Kidney tubule cell (primary cell): ENCODE measurements at places on chromosomes 1 and 21.
A peak's percentile ranks its signal among the peaks of the same experiment; 100 is the strongest.

DNA sequence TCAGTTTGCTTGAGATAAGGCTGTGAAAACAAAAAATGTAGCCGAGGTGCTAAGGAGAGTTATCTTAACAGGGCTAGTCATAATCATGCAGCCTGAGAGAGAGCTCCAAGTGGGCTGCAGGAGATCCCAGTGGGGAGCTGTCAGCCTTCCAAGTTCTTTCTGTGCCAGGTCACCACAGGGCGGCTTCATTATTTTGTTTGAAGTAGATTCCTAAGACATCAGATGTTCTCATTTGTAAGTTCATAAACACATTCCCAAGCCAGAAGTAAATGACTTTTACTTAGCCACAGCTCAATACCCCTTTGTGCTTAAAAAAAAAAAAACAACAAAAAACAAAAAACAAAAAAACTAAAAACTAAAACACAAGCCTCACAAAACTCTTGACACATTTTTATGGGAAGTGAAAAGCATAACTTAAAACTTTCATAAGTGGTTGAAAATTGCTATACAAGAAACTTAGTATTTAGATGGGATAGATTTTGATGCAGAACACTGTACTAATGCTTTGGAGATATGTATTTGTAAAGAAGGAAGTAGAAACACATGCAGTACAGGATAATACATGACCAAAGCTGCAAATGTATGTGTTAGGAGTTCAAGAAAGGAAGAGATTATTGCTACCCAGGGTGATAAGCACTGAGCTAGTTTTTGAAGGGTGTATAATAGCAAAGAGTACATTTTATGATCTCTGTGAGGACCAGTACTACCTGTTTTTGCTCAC, 8.6 kb downstream of the CDC14A start:
- peak; percentile 25 for DNase-seq

GRCh38 chr1:53174971-53175913, 21.4 kb upstream of the CPT2 start:
- no peak for DNase-seq

DNA sequence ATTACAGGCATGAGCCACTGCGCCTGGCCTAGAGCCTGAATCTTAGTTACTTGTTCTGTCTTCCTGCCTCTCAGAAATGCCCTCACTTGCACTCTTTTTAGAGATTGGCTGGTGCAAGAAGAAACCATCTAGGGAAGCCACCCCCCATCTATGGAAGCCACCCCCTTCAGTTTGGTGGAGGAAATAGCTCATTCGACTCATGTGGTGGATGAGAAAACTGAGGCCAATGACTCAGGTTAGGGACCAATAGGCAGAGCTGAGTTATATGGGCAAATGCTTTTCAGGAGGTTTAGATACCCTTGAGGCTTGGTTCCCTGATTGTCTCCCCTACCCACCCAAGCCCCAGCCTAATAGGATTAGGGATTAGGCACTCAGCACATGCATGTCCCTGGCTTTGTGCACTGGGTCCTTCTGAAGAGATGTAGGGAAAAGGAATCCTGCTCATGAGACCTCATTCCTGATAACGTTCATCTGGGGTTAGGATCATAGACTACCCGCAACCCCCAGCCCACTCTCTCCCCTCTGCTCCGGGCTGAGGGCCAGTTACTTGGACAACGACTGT, 77.1 kb downstream of the PAX7 start:
- DNase-seq = no peak

- DNase-seq = peak; percentile 12
These were observed 244.9 kb downstream of the ZNF648 start for GRCh38 chr1:181816608-181817007.

DNA sequence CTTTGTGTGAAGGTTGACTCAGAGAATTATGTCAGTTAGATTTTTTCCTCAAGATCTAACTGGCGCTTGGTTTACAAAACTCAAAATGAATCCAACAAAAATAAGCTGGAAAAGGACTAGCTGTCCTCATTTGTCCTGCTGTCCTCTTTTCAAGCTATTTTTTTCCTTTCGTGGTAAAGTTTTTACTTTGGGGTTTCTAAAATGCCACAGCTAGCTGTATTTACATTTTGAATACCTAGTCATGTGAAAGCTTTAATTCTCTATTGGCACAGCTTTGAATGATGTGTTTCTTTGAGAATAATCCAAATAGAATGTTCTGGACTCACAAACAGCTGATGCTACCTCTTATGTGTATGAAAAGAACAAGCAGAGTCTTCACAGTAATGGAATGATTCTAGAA, 673.6 kb upstream of the NR5A2 start:
- no peak for DNase-seq

DNA sequence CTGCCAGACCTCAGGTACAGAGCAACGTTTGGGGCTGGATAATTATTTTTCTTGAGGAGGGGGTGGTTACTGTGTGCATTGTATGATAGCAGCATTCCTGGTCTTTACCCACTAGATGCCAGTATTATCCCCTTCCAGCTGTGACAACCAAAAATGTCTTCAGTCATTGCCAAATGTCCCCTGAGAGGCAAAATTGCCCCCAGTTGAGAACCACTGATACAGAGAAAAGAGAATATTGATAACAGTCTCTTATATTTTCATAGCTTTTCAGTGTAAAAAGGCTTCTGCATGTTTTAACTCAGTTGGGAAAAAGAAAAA, 51.8 kb upstream of the SYT14 start:
- peak; percentile 29 for DNase-seq

GRCh38 chr1:145858238-145858900, 512 bp downstream of the PIAS3 start:
- peak; percentile 36 for DNase-seq

DNA sequence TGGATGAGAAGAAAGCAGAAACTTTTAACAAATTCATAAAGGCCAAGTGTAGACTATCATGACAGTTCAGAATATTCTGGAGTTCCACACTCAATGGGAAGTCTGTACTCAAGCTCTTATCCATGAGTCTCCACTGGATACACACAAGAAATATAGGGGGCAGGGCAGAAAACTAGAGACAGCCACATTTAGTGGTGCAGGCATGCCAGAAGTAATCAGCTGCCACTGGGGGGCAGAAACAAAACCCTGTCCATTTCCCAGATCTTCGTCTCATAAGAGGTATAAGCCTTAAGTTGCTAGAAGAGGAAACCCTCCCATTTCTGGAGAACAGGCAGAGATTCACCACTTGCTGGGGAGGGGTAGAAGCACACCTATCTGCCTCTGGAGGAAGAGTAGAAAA, 166.8 kb upstream of the GALNT2 start:
- no peak for DNase-seq

GRCh38 chr1:19222573-19222972, 12.5 kb upstream of the UBR4 start:
- no peak for DNase-seq

DNA sequence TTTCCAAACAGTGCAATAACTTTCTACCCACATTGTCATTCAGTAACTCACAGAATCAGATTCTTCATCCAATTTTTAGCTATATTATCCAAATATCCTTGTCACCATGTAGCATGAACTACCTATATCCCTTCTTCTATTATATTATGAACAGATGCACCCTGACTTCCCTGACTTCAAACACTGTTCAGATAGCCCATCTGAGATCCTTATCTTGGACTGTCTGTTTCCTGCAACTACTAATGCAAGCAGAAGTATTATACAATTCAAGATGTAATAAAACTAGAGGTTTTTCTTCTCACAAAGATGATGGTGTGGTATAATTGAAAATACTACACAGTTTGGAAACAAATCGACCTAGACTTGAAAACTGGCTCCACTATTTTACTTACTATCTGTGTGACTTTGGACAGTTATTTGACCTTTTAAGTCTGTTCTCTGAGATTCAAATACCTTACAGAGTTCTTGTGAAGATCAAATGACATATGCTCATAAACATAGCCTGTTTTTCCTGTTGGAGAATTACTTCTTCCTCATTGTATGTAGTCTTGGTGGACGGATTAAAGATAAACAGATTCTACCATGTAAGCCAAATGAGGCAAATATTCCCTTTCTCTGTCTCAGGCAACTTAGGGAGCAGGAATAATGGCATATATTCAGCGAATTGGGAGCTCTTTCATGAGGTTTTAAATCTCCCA, 407.9 kb upstream of the ZRANB2 start:
- no peak for DNase-seq

DNA sequence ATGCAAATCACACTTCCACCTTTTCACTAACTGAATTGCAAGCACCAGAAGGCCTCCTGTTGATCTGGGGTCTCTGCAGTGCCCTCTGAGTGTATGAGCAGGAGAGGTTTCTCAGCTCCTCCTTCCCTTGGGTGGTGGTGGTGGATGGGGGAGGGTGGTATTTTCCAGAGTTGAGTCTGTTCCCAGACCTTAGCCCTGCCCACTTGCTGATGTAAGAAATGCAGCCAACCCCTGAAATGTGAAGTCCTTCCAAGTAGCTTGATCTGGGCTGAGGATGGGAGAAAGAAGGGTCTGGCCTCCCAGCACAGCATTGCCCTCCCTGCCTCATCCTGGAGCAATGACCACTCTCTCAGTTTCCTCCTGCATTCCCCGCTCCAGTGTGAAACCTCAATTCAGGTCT, 6.3 kb upstream of the FOXD2 start:
- DNase-seq = peak; percentile 29

GRCh38 chr1:40909281-40909680, 47.1 kb upstream of the CITED4 start:
- no peak for DNase-seq

DNA sequence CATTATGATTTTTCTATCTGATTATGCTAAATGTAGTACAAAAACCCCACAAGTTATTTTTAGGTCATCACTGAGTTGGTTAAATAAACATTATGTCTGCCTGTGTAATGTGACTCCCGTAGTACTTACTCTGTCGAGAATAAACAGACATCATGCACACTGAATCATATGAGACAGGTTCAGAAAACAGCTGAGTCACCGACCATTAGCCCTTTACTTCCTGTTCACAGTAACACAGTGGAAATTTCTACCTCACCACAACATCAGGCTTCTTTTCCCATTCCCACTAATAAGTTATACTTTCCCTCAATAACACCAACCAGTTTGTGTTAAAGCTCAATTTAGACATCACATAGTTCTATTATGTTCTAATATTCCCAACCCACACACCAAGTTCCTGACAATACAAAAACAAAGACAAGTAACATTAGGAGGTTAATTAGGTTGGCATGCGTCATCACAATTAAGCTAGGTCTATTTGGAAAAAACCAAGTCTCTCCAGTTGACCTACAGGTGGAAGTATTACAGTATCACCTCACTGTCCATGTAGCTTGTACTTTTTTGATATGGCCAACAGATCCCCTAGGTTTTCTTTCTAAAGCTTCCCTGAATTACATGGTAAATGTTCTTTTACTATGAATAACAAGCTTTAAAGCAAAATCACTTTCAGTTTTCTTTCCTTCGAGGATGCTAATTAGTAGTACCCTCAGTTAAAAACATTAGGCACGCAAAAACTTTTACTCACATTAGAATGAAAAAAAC, 154.2 kb downstream of the EIF4G3 start:
- DNase-seq = peak; percentile 98

DNA sequence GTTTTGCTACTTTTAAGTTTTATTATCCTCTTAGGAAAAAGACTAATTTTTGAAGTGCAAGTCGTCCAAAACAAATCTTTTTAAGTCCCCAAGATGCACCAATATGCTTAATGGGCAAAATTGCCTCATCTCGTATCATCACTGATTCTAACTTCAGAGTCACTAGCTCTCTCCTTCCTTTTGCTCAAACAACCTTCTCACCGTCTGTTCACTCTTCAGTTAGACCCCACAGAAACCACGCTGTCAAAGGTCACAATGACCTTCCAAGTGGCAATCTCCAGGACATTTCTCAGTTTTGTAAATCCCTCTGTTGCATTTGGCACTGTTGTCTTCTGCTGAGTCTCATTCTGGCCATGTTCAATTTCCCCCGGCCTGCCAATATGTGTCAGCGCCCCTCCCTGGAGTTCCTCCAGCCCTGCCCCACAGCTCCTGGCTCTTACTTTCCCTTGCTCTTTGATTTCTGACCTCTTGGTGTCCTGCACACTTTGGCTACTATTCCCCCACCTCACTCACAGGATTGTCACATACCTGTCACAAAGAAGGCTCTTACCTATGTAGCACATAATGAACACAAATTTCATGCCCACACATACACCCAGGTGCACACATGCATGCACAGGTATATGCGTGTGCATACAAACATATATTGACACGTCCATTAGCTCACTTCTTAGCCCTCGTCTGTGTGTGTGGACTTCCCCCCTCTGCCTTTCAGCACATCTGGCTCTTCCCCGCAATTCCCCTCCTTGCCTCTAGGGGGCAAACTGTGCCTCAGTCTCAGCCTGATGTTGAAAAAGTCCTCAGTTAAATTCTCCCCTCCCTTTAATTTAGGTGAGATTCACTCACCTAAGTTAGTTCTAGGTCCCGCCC, 354.0 kb upstream of the DUSP10 start:
- peak; percentile 37 for DNase-seq

DNA sequence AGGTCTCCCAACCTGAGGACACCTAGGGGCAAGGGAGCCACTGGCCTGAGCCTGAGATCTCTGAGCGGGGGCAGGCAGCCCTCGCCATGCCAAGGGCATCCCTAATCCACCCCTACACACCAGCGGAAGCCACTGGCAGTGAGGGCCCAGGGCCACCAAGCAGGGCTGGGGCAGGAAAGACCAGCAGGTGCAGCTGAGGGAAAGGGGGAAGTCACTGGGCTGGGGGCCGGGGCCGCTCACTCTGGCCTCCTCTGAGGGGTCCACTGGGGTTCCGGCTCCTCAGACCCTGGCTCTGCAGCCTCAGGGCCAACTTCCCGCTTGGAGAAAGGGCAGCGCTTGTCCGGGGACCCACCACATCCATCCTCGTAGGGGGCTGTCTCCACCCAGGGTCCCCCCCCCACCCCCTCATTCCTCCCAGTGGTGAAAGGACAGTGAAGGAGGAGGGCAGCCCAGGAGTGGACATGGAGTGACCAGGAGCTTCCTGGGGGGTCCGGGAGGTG, 42.5 kb upstream of the ACTRT2 start:
- DNase-seq = no peak

DNA sequence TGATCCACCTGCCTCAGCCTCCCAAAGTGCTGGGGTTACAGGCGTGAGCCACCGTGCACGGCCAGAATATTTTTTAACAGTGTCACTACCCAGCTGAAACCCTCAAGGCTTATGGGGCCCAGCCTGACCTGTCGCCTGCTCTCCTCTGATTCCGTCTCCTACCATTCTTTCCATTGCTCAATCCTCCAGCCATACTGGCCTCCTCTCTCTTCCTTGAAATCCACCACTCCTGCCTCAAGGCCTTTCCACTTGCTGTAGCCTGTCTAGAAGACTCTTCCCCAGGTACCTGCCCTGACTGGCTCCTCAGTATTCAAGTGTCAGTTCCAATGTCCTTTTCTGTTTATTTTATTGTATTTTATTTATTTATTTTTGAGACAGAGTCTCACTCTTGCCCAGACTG, 53.9 kb downstream of the YARS1 start:
- DNase-seq = no peak

DNA sequence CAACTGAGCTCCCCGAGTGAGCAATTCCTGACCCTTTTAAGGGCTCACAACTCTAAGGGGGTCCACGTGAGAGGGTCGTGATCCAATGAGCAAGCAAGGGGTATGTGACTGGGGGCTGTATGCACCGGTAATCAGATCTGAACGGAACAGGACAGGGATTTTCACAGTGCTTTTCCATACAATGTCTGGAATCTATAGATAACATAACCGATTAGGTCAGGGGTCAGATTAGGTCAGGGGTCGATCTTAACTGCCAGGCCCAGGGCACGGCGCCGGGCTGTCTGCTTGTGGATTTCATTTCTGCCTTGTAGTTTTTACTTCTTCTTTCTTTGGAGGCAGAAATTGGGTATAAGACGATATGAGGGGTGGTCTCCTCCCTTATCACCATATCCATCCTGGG, 30.7 kb upstream of the OPRD1 start:
- no peak for DNase-seq
